ENCODE measurements at places on chromosomes 5 and 9.

GRCh38 chr9:21322911-21323461, 12.2 kb downstream of the KLHL9 start:
- H3K4me1 ChIP-seq, result no peaks in the 10 kb centered on the region
- no peak overlapping the region for H3K27ac ChIP-seq
- no peak for DNase-seq
- no peaks in the 10 kb centered on the region for H3K27me3 ChIP-seq
- H3K36me3 ChIP-seq, result peaks cover 7% of the 10 kb centered on the region
- H3K4me3 ChIP-seq, result no peak overlapping the region

DNA sequence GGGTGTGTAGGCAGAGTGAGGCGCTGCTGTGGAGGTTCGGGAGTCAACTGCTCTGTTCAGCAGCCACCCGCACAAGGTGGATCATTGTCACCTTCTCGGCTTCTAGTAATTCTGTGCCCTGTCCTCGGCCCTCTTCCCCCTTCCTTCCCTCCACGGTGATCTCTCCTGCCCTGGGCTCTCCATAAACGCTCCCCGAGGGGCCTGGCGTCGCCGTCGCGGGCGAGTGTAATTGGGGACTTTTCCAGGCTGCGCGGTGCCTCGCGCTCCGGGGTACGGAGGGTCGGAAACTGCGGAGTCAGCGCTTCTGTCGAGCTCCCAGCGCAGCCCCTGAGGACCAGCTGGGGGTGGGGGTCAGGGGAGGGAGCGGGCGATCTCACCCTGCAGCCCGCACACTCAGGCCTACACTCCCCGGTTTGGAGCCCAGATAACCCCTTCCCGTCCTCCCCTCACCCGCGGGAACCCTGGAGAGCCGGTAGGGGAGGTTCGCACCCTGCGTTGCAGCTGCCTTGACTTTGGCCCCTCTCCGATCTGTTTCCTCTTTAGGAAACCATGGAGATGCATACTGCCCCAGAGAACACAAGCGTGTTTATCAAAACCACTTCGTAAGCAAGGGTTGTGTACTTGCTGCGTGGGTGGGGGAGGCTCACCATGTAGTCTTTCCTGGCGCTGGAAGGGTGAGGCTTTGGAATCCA, 188.3 kb upstream of the ZNF618 start:
- H3K4me1 ChIP-seq, result peaks cover 7% of the 10 kb centered on the region
- H3K27me3 ChIP-seq, result peaks cover 3% of the 10 kb centered on the region
- DNase-seq, result no peak
- H3K36me3 ChIP-seq, result no peaks in the 10 kb centered on the region

DNA sequence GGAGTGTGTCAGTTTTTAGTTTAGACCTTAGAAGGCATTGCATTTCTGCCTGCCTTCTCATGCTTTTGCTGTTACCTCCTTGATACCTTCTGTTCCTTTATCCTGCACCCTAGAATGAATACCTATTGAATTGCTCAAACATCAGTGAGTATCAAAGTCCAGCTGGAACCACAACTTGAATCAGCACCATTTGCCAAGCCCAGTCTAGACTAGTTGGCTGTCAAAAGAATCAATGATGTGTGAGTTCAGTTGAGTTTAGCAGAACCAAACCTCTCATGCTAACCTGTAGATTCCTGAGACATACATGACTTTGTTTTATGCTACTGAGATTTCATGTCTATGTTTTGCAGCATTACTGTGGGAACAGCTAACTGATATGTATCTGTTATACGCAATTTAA, 116.6 kb downstream of the FAM170A start:
- no peaks in the 10 kb centered on the region for H3K27me3 ChIP-seq
- H3K27ac ChIP-seq, result no peak overlapping the region
- H3K4me1 ChIP-seq, result no peaks in the 10 kb centered on the region
- H3K4me3 ChIP-seq, result no peak overlapping the region

DNA sequence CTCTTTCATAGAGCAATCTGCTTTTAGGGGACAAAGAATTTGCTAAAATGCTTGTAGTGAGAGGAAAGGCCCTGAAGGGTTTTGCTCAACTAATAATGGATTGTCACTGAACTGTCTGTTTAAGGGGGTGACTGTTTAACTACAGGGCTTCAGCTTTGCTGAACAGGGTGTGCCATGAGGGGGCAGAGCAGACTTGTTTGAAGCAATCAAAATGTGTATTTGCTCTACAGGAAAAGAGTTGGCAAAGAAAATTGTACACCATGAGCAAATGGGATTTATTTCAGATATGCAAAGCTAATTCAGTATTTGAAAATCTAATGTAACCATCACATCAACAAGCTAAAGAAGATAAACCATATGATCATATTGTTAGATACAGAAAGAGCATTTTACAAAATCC, 154.3 kb downstream of the GABRG2 start:
- no peaks in the 10 kb centered on the region for H3K4me1 ChIP-seq
- no peak overlapping the region for H3K4me3 ChIP-seq
- no peak for DNase-seq
- no peaks in the 10 kb centered on the region for H3K27me3 ChIP-seq

- no peak for DNase-seq
- H3K4me3 ChIP-seq, result no peak overlapping the region
- H3K27me3 ChIP-seq, result no peaks in the 10 kb centered on the region
- no peak overlapping the region for H3K27ac ChIP-seq
- H3K36me3 ChIP-seq, result no peaks in the 10 kb centered on the region
Measured at GRCh38 chr9:21750021-21750735, 52.3 kb upstream of the MTAP start.

DNA sequence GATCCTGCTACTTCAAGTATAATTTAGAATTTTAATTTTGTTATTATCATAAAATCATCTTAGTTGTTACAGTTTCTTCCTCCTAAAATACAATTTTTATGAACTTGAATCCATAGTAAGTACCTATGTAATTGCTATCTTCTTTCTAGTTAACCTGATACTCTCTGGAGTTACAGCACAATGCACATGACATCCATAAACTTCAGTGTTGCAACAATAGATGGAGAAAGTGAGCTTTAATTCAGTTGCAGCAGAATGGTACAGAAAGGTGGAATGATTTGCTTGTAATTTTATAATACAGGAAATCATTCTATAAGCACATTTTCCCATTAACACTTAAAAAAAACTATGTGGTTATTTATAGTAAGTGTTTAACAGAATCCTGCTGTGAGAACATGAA, 372.0 kb downstream of the CDH9 start:
- H3K27ac ChIP-seq, result no peak overlapping the region
- no peaks in the 10 kb centered on the region for H3K27me3 ChIP-seq
- H3K4me1 ChIP-seq, result no peaks in the 10 kb centered on the region
- no peaks in the 10 kb centered on the region for H3K36me3 ChIP-seq
- no peak for DNase-seq

- H3K27me3 ChIP-seq, result no peaks in the 10 kb centered on the region
- H3K4me1 ChIP-seq, result no peaks in the 10 kb centered on the region
- H3K36me3 ChIP-seq, result no peaks in the 10 kb centered on the region
- H3K4me3 ChIP-seq, result no peak overlapping the region
Measured at GRCh38 chr5:31122998-31123951, 70.2 kb upstream of the CDH6 start.
